ENCODE measurements at places on chromosomes 1 and 21.

- no peak for DNase-seq
Observed at GRCh38 chr1:232046451-232047306, 420.1 kb downstream of the DISC1 start.

- DNase-seq = no peak
Observed at GRCh38 chr21:40404396-40404800, 442.6 kb downstream of the DSCAM start.

DNA sequence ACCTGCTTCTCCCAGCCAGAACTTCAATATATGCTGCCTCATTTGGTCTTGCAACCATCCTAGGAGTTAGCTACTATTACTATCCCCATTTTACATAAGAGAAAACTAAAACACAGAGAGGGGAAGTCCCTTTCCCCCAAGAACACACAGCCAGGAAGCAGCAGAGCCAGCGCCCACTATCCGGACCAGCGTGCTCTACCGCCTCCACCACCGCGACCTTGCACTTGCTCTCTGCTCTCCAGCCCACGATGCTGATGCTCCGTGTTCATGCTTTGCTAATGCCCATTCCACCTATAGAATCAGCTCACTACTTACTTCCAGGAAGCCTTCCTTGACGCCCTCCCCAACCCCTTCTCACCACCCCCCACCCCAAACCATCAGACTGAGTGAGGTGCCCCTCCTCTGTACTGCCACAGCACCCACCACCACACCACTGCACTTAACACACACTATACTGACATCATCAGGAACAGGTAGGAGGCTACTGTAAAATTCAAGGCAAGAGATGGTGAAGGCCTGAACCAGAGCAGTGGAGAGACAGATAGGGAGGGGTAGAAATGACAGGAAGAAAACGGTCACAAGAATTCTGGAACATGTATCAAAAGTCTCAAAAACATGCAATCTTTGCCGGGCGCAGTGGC, 9.4 kb downstream of the TMEM53 start:
- no peak for DNase-seq

DNA sequence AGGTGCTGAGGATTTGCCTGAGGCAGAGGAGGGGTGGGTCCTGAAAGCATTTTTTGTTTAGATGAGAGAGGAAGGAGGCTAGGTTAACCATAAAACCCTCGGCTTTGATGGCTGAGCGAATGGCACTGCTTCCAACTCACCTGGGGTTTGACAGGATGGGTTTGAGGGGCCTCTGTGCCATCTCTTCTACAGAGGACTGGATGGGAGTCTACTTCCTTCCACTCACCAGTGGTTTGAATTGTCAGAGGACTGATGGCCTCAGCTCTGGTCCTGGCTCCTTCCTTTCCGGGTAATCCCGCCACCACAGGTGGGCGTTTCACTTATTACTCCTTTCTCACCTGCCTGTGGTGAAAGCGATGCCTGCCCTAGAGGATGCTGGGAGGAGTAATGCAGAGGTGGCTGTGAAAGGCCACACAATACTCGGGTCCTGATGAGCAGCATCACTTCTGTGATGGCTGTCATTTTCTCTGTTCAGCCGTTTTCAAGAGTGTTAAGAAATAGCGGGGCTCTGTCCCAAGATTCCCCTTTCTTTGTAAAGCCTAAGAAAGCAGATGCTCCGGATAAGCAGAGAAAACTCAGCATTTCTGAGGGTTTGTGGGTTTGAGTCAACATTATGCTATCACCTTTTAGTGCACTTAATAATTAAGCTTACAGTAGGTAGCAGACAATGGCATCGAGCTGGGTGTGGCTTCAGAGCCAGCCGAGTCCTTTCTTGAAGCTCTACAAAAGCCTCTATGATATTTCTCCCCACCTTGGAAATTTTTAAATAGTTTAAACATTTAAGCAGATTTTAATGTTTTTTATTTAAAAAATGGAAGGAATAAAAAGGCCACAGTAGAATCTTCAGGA, 220.7 kb downstream of the HLX start:
- DNase-seq = no peak

DNA sequence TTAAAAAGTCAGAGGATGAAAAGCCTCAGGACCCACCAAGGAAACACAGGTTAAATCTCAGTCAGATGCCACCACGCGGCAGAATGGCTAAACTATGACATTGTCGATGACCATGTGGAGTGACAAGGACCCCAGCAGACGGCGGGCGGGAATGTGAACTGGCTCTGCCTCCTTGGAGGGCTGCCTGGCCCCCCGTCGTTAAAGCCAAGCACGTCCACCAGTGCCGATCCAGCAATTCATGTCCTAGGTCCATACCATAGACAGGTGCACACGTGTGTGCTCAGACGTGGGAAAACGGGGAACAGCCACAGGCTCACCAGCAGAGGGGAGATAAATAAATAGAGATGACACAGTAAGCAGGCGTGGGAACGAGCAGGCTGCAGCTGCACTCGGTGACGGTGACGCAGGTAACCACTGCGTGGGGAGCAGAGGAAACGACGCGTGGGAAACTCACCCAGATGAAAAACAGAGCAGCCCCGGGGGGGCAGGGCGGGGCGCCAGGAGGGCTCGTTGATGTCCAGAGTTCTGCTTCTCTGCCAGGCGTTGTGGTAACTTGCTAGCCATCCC, 28.3 kb upstream of the PCBP3 start:
- peak; percentile 36 for DNase-seq

DNA sequence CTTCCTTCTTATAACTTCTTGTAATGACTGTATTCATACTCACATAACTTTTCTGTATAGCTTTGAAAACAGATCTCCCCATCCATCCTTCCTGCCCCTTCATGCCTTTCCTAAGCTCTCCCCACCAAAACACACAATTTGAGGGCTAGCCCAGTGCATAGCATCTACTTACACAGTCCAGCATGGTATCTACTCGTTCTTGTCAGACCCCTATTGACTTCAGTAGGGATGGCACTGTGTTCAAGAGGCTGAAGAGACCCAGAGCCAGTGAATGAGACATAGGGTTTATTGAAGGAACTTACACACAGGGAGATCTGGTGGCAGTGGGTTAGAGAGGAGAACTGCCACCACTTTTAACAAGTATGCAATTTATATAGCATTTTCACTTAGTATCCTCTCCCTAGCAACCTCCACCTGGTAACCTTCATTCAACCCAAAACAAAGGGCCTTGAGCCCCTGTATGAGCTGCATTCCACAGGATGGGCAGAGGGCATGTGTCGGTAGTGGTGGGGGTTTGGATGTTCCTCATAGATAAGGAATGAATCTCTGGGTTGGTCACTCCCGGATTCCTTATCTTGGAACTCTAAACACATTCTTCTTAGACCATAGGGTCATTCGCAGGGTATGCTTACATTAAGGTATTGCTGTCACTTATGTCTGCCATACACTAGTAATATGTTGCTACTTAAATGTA, 64.9 kb upstream of the GNG12 start:
- DNase-seq = no peak

- DNase-seq = peak; percentile 94
Observed at GRCh38 chr1:46173361-46173856, 1.5 kb upstream of the TSPAN1 start.

DNA sequence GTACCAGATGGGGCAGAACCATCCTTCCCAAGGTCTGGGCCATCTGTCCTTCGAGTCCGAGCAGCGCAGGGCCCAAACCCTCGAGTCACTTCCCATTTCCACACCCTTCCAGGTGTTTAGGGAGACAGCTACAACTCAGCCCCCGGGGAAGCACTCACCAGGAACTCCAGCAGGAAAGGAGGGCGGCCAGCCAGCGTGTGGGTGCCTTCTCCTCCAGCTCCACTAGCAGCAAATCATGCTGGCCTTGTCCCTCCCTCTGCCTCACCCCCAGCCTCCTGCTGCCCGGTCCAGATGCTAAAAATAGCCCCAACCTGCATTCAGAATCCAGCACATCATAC, 56.1 kb downstream of the RIPK4 start:
- DNase-seq = no peak

DNA sequence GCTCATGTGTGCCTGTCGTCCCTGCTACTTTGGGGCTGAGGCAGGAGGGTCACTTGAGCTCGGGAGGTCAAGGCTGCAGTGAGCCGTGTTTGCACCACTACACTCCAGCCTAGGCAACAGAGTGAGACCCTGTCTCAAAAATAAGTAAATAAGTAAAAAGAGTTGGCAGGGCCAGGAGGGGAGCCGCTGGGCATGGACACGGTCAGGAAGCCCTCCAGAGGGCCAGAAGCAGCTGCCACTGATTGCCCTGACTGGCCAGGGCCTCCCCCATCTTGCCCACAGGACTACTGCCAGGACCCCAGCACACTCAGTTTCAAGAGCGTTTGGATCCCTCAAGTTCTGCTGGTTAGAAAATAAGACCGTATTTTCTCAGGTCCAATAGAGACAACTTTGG, 112.2 kb upstream of the IPO9 start:
- no peak for DNase-seq

- DNase-seq = no peak
Observed at GRCh38 chr21:46124083-46124925, 26.4 kb downstream of the COL6A2 start.

DNA sequence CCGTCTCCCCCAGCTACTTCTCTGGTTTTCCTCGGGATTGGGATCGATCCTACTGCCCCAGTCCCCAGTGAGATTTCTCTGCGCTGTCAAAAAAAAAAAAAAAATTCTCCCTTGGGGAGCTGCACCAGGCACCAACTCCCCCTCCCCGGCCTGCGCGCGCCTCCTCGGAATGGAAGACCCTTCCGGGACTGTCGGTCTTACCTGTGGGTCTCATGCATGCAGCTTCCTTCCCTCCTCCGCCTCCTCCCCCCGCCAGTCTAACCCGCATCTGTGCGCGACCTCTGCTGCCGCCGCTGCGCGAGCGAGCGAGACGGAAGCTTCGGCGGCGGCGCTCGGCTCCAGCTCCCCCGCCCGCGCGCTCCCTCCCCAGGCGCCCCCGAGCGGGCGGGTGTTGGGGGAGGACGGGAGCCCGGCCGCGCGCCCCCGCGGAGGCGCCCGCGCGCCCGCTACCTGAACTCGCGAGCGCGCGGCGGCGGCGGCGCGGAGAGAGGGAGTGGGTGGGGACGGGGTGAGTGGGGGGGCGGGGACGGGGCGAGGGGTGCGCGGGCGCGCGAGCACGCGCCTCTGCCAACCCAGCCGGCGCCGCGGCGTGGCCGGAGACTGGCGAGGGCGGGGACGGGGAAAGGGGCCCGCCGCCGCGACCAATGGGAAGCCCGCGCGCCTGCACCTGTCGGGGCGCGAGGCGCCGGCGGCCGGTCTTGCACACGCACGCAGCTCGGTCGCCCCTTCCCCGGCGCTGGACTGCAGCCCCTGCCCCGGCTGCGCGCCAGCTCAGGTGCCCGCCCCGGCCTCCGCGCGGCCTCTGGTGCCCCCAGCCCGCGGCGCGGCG, at the start of gene SUSD4:
Gene SUSD4 (minus strand): TSS at position 321 of the 829 bp plus-strand sequence. CDS start 751 bp downstream, outside the sequence.
- DNase-seq = peak; percentile 89

GRCh38 chr1:1418464-1419362, 2.4 kb downstream of the ANKRD65 start:
- no peak for DNase-seq

GRCh38 chr1:41720861-41721410, 197.8 kb downstream of the HIVEP3 start:
- DNase-seq = no peak

- no peak for DNase-seq
Observed at GRCh38 chr1:35925741-35926140, 5.2 kb upstream of the AGO3 start.

- no peak for DNase-seq
Observed at GRCh38 chr1:220182111-220182510, 88.2 kb downstream of the IARS2 start.

GRCh38 chr1:1898246-1898933, 7.5 kb upstream of the GNB1 start:
- no peak for DNase-seq

DNA sequence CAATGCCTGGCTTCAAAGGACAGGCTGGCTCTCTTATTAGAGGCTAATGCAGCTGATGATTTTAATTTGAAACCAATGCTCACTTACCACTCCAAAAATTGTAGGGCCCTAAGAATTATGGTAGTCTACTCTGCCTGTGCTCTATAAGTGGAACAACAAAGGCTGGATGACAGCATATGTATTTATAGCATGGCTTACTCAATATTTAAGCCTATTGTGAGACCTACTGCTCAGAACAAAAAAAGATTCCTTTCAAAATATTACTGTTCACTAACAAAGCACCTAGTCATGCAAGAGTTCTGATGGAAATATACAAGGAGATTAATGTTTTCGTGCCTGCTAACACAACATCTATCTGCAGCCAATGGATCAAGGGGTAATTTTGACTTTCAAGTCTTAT, 73.8 kb upstream of the DUSP10 start:
- no peak for DNase-seq

Measured in cerebellum (tissue), 4 donors.